ENCODE measurements at places on chromosomes 5 and 9.

DNA sequence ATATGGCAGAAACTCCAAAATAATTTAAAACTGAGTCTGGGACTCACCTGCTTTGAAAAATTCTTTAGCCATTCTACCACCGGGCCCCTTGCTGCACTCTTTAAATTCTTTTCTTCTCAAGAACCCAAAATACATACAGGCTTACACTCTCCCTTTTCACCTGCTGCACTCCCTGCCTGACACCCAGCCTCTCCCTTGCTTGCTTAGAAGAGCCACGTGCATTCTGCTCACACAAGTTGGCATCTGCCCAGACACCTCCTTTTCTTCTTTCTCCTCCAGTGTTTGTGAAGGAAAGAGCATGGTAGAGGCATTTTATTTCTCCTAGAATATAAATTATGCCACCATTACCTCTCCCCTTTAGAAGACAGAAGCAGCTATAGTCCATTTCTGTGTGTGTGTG lies 39.0 kb upstream of the AOPEP start:
- DNase-seq: no peak

DNA sequence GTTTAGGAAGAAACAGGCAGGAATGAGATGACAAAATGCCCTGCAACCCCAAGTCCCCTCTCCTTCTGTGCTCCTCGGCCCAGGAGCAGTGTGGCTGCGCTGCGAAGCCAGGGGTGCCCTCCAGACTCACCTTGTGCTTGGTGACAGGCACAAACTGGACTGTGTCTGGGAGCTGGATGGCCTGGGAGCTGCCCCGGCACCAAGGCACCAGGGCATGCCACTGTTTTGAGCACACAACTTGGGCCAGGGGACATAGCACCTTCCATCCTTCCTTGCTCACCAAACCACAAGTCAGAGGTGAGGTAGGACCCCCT lies 51.1 kb downstream of the PRRT1B start:
- no peak for DNase-seq

DNA sequence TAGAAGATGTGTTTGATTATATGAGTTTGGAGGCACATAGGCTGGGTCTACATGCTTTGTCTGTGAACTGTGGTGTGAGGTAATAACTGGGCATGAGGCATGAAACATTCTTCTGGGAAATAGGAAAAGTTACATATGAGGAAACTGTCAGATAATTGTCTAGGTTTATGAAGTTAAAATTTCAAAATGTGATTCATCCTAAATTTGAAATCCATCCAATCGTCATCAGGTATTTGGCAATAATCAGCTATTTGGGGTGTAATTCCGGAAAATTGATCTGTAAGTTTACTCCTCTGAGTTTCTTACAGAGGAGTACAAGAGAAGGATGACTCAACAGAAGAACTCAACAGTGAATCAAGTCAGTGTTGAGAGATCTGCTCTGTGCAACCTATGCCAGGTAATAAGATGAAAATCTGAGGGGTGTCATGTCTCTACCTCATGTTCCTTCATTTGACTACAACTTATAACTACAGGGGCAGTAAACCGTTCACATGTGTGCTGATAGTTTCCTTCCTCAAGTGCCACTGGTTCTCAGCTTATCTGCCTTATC lies 1171.6 kb upstream of the CDH18 start:
- no peak for DNase-seq

- no peak for DNase-seq
Measured at GRCh38 chr5:145340099-145340498, 495.0 kb downstream of the PRELID2 start.

GRCh38 chr5:102777099-102777498 lies 22.0 kb downstream of the PAM start:
- DNase-seq: no peak

DNA sequence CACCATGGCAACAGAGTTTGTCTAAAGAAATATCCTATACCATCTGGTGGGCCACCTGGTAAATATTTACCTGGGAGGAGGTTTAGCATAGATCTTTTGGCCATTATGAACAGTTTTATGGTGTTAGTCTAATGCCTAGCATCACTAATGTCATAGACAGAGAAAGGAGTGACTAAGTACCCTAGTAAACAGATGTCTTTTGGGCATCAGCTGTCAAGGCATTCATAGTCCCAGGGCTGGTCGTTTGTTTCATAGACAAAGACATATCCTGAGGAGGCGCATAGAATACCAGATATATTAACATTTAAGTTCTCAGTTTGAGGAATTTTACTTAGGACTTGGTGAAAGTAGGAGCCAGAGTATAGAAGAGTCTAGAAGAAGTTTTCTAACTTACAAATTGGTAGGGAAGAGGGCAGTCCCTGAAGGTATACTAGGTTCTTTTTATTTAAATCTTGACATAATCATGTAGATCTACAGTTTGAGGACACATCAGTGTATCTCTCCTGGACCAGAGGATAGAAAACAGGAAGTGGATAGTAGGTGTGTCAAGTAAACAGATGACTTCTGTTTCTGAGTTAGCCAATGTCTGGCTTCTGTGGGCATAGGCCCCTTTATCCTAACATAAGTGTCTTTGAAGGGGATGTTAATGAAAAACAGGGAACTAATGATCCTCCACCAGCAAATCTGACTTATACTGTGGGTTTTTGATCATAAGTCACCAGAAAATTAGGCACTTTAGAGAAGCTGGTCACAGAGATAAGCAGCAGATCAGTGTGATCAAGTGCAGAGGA lies 105.0 kb upstream of the PRSS3 start:
- DNase-seq: no peak

DNA sequence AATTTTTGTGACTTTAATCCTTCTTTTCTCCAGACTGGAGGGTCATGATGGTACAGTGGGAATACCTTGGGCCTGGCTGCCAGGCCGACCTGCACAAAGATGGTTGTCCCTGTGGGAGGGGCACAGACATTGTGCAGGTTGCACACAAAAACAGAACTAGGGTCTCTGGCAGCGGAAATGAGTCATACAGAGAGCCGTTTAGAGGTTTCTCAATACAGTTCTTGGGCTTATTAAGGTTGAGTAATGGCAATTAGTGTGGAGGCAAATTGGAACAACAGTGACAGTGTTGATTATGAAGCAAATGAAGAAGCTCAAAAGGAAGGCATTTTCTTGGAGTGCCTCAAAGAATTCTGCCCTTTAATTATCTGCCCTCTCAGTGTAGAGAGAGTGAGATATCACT lies 173.6 kb downstream of the TENT4A start:
- no peak for DNase-seq

DNA sequence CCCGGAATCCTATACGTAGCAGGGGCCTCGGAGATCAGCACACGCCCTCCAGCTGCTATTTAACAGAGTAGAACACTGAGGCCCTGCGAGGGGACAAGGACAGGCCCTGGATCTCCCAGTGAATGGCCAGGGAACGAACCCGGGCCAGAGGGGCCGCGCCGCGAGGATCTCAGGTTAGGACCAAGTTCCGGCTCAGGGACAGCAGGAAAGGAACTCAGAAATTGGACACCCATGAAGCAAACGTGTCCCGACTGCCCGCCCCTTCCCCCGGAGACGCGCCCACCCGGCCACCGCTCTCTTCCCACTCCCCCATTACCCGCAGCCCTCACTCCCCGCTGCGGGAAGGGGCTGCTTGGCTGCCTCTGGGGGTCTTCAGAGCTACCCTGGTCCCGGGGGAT lies 1.0 kb upstream of the FOXE1 start:
- DNase-seq: no peak

- DNase-seq: no peak
Measured at GRCh38 chr5:178551059-178551458, 39.1 kb downstream of the COL23A1 start.

DNA sequence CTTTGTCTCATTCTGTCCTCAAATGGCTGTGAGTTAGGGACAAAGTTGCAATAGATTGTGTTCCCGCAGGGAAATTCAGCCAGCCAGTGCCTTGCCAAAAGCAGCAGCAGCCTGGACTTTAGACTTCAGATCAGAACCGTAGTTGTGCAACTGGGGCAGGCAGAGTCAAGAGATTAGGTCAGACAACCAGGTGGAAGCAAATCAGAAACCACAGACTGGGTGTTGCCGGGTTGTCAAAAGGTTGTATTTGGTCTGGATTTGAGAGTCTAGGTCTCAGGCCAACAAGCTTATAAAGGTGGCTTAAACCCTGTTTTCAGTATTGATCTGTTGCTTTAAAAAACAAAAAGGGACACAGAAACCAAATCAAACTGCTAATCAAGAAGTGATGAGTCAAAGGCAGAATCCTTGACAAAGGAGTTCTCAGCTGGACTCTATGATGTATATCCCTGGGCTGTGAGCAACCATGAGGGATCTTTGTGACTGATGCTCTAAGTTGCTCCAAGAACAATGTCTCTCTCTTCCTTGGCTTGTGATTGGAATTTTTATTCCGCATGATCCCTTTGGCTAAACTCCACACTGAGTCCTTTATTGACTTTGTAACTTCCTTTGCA lies 20.9 kb downstream of the RFK start:
- DNase-seq: no peak

DNA sequence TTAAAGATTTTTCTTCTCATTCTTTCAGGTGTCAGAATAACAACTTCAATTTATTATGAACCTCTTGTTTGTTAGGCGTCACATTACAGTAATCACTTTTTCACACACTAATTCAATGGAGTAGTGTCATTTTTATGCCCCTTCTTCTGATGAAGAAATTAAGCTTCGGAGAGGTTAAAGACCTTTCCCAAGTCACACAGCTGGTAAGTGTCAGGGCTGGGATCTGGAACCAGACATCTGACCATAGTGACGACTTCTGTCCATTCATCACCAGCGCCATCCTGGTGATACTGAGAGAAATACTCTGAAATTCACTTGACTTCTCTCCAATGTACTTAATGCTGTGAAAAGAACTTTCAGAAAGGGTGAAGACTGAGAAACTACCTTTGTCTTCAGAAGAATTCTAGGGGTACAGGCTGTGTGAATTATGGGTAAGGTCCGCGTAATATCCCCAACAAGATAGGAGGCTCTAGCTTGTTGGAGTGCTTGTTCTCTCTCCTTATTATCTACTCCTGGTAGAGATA lies 173.8 kb downstream of the GAS1 start:
- no peak for DNase-seq

GRCh38 chr9:131259432-131259898 lies 16.8 kb downstream of the FAM78A start:
- no peak for DNase-seq

DNA sequence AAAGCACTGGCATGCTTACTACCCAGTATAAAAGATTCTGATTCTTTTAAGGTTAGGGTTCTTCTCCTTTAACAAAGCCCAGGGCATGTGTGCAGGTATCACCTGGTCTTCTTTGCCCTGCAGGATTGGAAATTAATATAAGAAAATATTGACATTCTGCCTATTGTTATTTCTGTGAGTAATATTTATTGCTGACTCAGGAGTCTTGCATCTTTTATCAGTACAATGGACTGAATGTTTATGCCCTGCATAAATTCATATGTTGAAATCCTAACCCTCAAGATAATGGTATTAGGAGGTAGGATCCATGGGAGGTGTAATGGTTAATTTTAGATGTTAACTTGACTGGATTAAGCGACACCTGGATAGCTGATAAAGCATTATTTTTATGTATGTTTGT lies 189.0 kb downstream of the LRRC70 start:
- DNase-seq: no peak

GRCh38 chr9:118896324-118897000 lies 472.8 kb downstream of the BRINP1 start:
- no peak for DNase-seq

DNA sequence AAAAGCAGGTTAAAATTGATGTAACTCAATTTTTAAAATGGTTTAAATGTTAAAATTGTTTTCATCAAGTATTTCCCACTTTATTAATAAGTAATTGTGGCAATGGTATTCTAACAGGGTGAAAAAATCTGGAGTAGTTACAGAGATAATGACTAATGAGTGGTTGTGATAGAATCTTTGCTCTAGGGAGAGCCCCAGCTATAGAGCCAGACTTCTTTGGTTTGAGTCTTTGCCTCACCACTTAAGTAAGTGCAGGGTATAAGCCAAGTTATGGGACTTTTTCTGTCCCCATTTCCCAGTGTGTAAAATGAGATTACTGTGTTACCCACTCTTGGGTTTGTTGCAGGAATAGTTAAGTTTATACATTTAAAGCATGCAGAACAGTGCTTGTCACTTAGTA lies 158.1 kb downstream of the FER start:
- DNase-seq: no peak

- no peak for DNase-seq
Measured at GRCh38 chr9:3413984-3414383, 111.8 kb downstream of the RFX3 start.

Data from activated T-helper 1 cell treated with anti-CD3 and anti-CD28 coated beads, Interleukin-2, amount 50 U/mL, for 16 hours (primary cell).